Activated naive CD4-positive, alpha-beta T cell treated with anti-CD3 and anti-CD28 coated beads, Interleukin-2, amount 50 U/mL, for 72 hours (primary cell): ENCODE measurements at places on chromosomes 3 and 15.

DNA sequence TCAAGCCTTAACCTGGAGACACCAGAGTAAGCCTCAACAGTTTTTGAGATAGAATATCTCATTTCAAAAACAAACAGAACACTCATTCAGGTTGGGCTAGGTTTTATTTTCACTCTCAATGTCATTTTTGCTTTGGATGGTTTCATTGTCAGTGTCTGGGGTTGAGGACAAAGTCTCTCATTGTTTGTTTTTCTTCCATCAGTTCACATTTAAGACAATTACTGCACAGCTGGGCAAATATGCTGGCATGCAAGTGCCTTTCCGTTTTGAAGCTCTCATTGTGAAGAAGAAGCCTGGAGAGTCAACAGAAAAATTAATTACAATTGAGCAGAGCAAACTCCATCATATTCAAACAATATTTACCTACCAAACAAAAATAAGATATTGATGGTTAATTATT lies 1050.0 kb downstream of the TBL1XR1 start:
- DNase-seq = no peak

- DNase-seq = peak; percentile 60
Measured at GRCh38 chr3:113532698-113533533, 561 bp downstream of the SIDT1 start.

- DNase-seq = no peak
Measured at GRCh38 chr3:30614943-30615342, 8.5 kb downstream of the TGFBR2 start.

DNA sequence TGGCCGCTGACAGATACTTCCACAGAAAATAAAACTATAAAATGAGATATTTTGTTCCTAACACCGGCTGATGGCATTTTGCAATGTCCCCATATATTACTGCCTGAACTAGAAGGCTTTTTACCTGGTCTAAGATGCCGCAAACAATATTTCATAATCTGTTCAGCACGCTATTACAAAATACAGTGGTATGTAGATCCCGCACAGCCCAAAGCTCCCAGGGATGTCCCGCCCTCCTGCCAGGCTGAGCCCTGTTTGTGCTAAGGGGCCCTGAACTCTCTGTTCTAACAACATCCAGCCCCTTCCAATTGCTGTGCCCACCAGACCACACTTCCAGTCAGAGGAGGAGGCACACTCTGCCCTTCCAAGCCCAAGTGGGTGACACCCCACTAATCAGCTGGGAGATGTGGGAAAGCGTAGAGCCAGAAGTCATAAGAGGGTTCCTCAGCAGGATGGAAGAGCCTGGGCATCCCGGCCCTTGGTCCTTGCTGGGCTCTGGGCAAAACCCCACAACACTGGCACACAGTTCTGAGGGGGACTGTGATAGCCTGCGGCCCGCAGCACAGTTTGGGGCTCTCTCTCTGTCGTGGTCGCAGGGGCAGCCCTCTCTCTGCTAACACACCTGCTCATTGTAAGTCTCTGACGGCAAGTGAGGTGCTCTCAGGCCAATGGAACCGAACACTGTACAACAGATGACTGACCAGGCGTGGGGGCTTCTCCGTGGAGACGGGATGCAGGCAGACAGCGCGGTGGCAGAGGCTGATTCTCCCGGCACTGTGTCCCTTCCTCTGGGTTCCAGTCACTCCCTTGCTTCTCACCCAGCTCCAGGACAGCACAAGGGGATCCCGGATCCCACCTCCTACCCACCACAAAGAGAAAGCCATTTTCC lies 55.2 kb downstream of the PCSK6 start:
- DNase-seq = no peak

- no peak for DNase-seq
Measured at GRCh38 chr15:49852756-49853155, 231.9 kb downstream of the DTWD1 start.

DNA sequence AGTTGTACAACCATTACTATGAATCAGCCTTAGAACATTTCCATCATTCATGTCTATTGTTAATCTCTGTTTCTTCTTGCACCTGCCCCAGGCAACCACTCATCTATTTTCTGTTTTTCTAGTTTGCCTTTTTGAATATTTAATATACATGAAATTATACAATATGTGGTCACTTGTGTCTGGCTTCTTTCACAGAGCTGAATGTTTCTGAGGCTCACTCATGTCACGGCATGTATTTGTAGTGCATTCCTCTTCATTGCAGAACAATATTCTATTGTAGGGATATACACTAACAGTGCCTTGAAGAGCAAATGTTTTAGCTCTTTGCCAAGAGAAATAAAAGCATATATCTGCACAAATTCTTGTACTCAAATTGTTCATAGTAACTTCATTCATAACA lies 32.9 kb downstream of the CERS3 start:
- DNase-seq = no peak

DNA sequence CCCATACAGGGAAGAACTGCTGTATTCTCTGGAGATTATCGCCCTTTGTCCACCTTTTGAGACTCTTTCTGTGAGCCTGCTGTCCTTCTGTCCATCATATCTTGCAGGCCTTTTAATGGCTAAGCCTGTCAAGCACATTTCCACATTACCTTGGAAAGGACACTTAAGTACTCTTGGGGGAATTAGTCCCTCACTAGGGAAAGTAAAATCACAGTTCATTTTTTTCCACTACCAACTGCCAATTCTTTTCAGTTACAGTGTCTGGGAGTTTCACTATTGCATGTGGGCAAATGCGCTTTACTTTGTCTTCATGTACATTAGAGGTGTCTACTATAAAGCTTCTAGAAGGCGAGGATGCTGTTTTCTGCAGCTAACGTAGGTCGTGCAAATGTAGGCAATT lies 242.1 kb downstream of the NSUN3 start:
- no peak for DNase-seq

- DNase-seq = no peak
Measured at GRCh38 chr3:140177943-140178342, 243.0 kb downstream of the CLSTN2 start.

DNA sequence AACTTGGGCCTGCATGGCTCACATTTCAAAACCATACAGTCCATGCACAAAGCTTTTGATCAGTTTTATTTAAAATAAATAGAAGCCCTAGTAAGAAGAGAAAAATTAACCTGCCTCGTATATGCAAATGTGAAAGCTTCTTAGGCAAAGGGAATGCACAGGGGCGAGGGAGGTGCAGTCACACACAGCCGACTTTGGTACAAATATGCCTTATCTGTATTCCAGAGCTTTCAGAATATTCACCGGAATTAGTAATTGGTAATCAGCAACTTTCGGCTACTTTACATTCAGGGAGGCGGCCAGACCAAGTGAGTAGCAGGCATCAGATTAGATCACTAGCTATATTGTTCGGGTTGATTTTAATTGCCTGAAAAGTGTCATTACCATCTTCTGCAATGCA lies 7.5 kb downstream of the CNTN3 start:
- DNase-seq = no peak

GRCh38 chr3:100518983-100519382 lies 26.6 kb downstream of the TMEM45A start:
- DNase-seq = no peak

DNA sequence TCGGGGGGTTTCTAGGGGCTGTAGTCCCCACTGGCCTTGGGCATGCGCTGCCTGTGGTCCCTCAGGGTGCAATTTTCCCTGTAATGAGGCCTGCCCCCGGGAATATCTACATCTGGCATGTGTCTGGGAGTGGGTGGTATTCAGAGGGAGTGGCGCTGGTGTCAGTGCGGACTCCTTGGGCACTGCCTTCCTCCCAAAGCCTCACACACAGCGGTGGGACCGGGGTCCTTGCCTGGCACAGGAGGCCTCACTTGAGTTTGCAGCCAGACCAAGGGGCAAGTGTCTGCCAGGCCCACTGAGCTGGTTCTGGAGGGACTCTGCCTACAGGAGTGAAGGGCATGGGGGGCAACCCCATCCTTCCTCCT lies 53.5 kb upstream of the PCSK6 start:
- no peak for DNase-seq
